Ascending aorta (tissue), 2 donors: ENCODE measurements at places on chromosomes 1 and 21. TPM values are rescaled to one million over a fixed set of nuclear protein-coding genes. Genes with fewer than 3 reads are reported as not detected.
A peak's percentile ranks its signal among the peaks of the same experiment; 100 is the strongest.

- peak; percentile 74 for DNase-seq
Measured at GRCh38 chr1:230825761-230826160, 42.6 kb downstream of the C1orf198 start.

GRCh38 chr1:243848858-243849420 lies 1.1 kb downstream of the AKT3 start:
- DNase-seq = peak; percentile 81

TNN gene
- 0.11 TPM for total RNA-seq

DNA sequence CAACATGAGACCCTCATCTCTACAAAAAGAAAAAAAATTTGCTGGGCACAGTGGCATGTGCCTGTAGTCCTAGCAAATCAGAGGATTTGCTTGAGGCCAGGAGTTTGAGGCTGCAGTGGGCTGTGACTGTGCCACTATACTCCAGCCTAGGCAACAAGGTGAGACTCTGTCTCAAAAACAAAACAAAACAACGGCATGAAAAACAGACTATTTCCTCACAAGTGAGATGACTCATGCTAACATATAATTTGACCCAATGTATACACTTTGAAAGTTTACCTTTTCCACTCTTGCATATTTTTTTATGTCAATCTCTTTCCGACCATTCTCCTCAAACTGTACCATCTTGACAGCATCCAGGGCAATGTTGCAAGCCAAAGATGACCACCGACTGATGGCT lies 17.5 kb downstream of the CCT3 start:
- DNase-seq = no peak

- DNase-seq = no peak
Measured at GRCh38 chr1:37901191-37901892, 42.0 kb upstream of the MTF1 start.
